GM19239 (cell line): ENCODE measurements at places on chromosomes 7 and 10.

DNA sequence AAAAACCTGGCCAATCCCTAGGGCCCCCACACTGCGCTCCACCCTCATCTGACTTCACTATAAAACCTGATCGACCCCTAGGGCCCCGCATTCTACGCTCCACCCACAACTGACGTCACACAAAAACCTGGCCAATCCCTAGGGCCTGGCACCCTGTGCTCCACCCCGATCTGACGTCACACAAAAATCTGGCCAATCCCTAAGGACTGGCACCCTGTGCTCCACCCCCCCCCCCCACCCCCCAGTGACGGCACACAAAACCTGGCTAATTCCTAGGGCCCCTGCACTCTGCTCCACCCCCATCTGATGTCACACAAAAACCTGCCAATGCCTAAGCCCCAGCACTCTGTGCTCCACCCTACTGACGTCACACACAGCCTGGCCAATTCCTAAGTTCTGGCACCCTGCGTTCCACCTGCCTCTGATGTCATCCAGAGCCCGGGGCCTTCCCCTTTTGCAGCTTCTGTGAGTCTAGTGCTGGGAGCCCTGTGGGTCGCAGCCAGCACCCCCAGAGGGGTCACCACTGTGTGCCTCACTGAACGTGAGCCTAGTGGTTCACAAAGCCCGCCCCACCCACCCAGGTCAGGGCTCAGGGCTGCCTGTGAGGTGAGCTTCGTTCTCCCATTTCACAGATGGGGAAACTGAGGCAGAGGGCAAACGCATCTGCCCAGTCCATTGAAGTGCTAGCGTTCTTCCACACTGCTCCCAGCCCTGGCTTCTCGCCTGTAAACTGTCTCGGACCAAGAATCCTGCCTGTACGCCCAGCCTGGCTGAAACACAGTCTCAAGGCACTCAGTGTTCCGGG is 40.6 kb downstream of the MICALL2 start:
- no peak for DNase-seq

DNA sequence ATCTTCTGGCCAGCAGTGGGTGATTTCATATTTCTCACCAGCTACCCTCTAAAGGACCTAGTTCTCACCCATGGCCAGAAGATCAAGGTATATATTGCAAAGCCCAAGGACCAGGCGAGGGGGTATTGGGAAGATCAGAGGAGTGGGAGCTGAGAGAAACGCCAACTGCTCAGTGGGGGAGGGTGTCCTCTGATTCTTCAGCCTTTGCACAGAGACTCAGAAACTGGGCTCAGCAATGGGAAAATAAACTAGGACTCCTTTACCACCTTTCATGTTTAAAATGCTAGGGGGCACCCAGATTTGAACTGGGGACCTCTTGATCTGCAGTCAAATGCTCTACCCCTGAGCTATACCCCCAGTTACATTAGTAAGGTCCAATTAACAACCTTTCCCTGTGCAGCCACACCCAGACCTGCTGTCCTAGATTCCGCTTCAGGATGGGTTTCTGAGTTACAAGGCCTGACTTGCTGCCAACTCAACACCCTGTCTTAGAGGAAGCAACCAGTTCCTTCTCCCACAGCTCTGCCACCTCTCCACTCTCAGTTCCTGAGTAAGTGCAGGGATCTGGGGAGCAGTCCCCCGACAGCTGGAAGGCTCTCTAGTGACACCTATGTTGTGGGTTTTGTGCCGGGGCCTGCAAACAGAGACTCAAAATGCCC is 93.5 kb downstream of the ZNF783 start:
- DNase-seq = no peak

DNA sequence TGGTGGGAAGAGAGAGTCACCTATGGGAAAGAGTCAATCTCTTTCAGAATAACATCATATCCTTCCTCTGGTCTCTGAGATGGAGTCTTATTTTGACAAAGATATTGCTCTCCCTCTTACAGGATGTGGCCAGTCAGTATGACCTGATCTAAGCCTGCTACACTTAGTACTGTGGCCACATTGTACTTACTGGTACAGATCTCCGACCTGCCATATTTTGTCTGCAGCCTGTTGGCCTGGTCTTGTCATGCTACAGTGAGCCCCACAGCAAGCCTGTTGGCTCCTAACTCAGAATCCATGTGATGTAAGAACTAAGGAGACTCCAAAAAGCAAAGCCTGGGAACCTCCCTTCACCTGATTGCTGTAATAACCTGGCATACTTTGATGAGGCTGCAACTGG is 377.8 kb downstream of the SFMBT2 start:
- DNase-seq = no peak

DNA sequence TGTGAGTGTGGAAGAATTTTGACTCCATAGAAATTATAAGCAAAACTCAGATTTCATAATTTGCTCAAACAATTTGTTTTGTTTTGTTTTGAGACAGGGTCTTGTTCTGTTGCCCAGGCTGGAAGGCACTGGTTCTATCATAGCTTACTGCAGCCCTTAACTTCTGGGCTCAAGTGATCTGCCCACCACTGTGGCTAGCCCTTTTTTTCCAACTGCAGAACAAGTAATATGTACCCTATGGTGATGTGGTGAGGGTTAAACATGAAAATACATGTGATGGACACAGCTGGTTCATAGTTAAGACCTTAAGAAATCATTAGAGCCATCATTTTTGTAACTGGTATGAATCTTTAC is 31.1 kb downstream of the CSTF2T start:
- no peak for DNase-seq

GRCh38 chr10:44161184-44161583 is 223.7 kb downstream of the CXCL12 start:
- DNase-seq = no peak

DNA sequence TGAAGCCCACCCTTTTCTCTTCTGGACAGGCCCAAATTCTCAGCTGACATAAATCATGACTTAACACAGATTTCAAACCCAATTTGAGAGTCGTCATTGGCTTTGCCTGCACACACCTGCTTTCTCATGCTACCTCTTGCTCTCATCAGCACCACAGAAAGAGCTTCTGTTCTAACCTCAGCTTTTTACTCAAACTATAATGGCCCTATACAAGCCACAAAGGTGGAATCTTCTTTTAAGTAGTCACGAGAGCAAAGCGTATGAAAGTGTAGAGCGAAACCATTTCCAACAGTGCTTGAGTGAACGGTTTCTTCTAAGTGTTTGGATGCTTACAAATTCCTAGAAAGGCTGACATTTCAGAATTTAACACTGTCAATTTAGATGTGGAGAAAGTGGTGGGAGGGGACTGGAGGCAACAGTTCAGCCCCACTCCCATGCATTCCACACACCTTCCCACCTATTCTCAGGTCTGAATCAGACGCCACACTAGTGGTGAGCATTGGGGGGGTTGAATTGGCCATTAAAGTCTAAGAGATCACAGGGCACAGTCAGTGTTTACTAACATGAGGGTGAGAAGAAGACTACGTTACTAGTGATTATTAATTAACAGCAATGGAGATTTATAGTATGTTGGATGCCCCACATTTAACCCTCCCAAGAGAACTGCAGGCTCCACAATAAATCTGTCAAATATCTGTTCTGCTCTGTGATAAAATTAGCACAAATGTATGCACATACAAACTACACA is 114.0 kb downstream of the PRKCQ start:
- DNase-seq = no peak

GRCh38 chr7:33261585-33261984 is 132.2 kb downstream of the BBS9 start:
- no peak for DNase-seq

- DNase-seq = no peak
Measured at GRCh38 chr7:78427209-78427608, 628.6 kb downstream of the PHTF2 start.

- no peak for DNase-seq
Measured at GRCh38 chr7:46942574-46942973, 639.3 kb downstream of the TNS3 start.

GRCh38 chr10:26331371-26331770 is 106.8 kb upstream of the APBB1IP start:
- DNase-seq = no peak

GRCh38 chr7:45294559-45294958 is 137.0 kb downstream of the RAMP3 start:
- no peak for DNase-seq

DNA sequence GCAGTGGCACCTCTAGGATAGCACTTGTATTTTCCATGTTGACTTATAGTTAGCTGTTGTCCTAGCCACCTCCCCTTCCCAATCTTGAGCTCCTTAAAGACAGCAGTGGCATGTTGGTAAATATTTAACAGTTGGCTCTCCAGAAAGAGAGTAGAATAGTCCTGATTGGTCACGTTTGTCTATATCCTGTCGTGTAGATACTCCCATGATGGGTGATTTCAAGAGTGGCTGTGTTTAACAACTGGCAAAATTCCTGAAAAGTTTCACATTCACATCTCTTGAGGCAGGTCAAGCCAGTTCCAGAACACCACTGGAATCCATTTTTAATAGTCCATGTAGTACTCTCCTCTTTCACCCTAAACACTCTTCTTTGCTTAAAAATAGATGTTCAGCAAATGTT is 68.2 kb upstream of the FZD1 start:
- DNase-seq = no peak

DNA sequence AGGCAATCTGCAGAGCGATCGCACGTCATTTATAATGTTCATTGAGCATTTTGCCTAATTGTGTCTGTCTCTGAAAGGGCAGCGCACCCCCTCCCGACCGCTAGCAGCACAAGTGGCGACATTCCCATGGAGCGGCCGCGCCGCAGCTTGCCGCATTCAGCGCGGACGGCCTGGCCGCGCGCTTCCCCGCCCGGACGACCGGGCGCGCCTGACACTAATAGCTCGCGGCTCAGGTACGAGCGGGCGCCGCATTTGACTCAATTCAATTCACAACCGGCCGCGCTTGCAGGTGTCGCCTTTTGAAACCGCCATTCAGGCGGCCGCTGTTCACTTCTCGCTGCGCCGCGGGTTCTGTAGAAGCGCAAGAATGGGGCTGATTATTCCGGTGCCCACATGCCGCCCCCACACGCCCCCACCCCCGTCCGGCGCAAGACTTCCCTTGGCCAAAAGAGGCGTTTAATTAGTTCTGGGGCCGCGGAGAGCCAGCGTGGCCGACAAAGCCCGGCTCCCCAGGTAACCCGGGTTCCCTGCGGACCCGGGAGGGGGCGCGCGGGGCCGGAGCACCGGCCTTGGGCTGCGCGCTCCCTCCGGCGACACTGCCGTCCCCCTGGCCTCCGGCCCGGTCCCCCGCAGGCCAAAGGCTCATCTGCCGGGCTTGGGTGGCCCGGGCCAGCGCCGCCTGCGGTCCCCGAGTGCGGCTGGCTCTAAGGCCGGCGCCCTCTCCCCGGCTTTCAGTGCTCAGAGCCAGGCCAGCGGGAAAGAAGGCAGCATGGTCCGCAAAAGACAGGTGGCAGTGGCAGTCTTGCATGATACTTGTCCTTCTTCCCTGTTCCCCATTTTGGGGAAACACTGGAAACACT is 18.7 kb upstream of the PTF1A start:
- no peak for DNase-seq

DNA sequence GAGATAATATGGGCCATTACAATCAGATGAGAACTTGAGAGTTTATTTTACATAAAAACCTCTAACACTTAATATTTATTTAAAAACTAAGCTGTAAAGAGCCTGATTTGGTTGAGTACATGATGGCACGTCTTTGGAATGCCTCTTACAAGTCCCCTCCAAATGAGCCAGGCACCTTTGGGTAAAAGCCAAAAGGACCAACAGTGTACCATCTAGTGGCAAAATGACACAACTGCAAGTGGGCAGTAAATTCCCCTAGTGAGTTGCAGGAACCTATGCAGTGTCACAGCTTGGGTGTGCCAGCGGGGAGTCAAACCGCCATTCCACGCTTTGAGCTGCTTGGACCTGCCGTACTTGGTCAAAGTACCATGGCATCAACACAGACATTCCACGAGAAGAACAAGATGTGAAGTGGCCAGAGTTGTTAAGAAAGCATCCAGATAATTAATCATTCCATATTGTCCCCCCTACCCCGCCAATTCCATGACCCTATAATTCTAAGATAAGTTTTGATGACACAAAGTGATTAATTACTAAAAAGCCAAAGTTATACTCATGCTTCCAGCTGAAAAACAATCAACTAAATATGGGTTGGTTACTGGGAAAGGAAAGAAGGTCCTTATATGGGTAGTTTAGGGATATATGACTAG is 115.2 kb downstream of the SORBS1 start:
- peak; percentile 54 for DNase-seq
